Tongue (tissue), 3 donors: ENCODE measurements at places on chromosomes 2 and 18. TPM values are rescaled to one million over a fixed set of nuclear protein-coding genes. Genes with fewer than 3 reads are reported as not detected.

Gene TRMT61B
- total RNA-seq, result 11.6 TPM

Gene SCYGR3
- total RNA-seq, result not detected

Gene TLK1
- total RNA-seq, result 26.0 TPM

Gene CBLN2
- 0.41 TPM for total RNA-seq

Gene PARD3B
- total RNA-seq, result 21.5 TPM
